Activated naive CD4-positive, alpha-beta T cell treated with anti-CD3 and anti-CD28 coated beads, Interleukin-2, amount 50 U/mL, for 72 hours (primary cell): ENCODE measurements at places on chromosomes 2 and 18.

- no peak for DNase-seq
These were observed 90.4 kb downstream of the DOCK10 start for GRCh38 chr2:224951723-224952481.

GRCh38 chr2:27651056-27651455 lies 12.4 kb downstream of the SUPT7L start:
- DNase-seq, result no peak

DNA sequence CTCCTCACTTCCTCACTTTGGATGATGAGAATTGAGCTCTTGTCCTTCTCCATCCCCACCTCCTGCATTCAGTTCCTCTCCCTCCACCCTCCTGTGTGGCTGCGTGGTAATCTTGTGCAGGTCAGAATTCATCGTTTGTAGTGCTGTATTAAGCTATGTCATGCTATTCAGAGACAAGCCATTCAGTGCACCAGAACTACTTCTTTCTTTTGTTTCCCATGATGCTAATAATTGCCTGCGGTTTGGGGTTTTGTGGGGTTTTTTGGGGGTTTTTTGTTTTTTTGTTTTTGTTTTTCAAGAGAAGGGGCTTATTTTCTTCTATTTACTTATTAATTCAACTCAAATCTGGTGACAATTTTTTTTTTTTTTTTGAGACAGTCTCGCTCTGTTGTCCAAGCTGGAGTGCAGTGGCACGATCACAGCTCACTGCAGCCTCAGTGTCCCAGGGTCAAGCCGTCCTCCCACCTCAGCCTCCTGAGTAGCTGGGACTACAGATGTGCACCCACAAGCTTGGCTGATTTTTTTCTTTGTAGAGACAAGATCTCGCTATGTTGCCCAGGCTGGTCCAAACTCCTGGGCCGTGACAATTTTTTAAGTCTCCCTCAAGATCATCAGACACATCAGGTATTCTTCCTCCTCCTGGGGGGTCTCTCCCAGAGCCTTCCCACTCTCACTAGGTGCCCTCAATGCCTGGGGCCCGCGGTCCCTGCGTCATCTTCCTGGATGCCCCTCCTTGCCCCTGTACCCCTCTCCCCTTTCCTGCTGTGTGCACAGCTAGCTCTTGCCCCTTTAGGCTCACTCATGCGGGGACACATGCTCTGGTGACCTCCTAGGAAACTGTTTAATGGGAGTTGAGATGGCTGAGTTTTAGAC lies 37.8 kb downstream of the MAL start:
- DNase-seq, result no peak

GRCh38 chr18:10895976-10896375 lies 253.4 kb downstream of the PIEZO2 start:
- DNase-seq, result no peak

DNA sequence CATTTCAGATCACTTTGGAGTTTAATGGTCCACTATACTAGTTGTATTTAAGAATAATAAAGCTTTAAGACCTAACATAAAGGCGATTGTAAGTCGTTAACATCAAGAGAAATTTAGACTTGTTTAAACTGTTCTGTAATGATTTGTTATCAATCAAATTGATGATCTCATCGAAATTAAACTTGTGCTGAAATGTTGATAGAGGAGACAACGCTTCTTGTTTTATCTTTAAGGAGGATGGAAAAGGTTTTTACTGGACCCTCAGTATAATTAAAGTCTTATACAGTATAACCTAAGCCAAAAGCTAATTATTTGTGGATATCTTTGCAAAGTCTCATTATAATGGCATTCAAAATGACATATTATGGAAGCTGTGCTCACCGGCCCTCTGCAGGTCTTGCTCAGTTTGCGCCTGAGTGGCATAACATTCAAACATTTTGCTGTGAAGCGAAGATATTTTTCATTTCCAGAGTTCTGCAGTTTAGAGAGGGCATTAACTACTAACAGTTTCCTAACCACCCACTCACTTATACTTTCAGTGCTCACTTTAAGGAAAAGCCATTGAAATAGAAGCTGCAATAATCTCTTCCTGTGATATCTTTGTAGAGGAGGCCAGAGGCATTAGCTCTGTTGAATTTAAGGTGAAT lies 1.4 kb upstream of the SERTAD2 start:
- no peak for DNase-seq

DNA sequence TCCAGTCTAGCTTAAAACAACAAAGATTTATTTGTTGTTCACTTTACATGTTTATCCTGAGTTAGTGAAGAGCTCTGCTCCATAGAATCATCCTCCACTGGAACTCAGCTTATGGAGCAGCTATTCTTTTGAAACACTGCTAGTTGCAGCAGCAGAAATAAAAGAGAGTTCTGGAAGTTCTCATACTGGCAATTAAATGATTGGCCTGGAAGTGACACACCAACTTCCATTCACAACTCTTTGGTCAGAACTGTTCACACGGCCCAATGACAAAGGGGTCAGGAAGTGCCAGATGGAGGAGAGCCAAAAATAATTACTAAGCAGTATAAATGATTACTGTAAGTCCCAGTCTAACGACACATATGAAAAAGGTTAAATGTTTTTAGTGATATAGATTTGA lies 39.1 kb downstream of the FBXO11 start:
- no peak for DNase-seq

DNA sequence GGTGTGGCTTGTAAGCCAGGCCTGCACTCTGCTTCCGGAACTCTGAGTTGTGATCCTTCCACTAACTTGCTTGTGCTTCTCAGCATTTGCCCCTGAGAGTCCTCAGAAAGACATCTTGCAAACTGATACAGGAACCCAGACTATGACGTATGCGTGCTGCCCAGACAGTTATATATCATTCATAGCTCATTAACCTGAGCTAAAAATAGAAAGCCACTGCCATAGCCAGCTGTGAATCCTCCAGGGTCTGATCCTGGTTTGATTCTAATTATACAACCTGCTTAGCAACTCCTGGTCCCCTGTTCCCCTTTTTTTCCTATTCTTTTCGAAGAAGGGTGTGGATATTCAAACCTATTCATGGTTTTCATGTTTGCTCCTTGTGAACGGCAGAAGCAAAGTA lies 63.7 kb downstream of the MARCHF4 start:
- no peak for DNase-seq

GRCh38 chr18:60162388-60162787 lies 210.2 kb downstream of the MC4R start:
- DNase-seq, result no peak

GRCh38 chr2:154912215-154912614 lies 213.7 kb downstream of the KCNJ3 start:
- no peak for DNase-seq

DNA sequence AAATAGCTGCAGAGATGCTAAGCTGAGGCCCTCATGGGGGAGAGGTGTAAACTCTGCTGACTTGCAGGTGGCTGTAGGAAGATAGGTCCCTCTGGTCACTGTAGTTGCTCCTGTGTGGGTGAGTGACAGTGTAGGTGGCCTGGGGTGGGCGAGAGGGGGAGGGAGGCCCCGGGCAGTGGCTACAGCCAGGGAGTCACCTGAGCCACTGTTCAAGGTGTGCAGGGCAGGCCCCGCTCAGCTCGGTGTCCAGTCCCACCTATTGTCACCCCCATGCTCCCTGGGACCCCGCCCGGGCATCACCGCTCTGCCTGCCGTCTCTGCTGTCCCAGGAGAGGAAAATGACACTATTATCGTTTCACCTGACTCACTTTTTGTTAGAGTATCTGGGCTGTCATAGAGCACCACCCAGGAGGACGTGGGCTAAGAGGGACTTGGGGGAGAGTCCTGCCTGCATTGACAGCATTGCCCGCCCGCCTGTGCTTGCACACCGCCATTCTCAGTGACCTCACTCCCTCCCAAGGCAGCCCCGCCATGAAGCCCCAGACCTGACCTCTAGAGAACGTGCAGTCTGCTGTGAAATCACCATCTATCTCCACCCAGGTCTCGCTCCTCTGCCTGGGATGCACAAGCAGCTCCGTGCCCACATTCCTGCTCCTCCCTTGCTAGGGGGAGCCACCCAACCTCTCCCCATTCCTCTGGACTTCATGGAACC lies 29.2 kb downstream of the COPS9 start:
- no peak for DNase-seq

DNA sequence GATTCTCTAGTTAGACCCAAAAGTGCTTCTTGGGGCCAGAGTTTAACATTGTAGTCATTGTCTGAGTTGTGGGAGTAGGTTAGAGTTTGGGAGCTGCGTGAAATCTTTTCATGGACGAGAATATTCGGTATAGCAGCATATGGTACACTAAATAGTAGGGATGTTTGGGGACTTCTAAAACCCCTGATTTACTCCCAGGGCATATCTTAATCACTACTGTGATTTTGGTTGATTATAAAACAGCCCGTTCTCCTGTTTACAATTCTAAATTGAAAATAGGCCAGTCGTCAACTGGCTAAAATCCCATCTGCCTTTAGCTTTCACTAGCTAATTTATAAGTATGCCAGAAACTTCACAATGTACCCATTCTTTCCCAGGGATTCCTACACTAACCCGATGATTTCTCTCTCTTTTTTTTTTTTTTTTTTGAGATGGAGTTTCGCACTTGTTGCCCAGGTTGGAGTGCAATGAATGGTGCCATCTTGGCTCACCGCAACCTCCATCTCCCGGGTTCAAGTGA lies 44.3 kb downstream of the MOB4 start:
- DNase-seq, result no peak

GRCh38 chr18:23857164-23857552 lies 157.4 kb upstream of the TTC39C start:
- no peak for DNase-seq

DNA sequence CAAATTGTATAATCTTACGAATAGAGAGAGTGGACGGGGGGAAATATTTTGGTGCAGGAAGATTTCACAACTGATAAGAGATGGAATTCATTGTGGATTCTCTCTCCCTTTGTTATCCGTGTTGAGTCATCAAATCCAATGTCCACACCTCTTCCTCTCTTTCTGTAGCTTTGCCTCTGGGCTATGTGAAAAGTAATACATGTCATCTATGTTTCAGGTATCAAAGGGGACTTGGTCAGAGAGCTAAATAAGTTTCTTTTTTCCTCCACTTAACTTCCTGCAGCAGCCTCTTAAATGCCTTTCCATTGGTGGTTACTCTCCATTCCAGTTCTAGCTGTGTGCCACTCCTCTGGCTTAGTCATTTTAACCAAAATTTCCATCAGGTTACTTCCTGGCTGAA lies 169.3 kb upstream of the NXPH2 start:
- no peak for DNase-seq

DNA sequence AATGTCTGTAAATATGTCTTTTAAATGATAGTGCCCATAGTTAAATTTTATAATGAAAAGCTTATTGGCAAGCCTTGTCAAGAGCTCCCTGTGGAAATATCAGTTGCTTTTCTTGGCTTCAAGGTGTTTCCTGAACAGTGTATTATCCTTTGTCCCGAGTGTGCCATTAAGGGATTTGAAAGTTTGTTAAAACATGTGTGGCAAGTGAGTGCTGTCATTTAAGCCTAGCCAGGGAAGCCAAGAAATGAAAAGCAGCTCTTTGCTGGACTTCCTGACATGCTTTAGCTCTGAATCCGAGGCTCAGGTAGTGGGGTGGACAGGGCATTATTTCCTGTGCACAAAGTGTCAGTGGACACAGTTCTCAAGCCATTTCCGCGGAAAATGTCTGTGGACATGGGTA lies 111.5 kb downstream of the DIS3L2 start:
- DNase-seq, result no peak

- no peak for DNase-seq
These were observed 1.8 kb upstream of the HOXD4 start for GRCh38 chr2:176149481-176149938.

- no peak for DNase-seq
These were observed 368.7 kb downstream of the SLC4A3 start for GRCh38 chr2:219995991-219996765.

DNA sequence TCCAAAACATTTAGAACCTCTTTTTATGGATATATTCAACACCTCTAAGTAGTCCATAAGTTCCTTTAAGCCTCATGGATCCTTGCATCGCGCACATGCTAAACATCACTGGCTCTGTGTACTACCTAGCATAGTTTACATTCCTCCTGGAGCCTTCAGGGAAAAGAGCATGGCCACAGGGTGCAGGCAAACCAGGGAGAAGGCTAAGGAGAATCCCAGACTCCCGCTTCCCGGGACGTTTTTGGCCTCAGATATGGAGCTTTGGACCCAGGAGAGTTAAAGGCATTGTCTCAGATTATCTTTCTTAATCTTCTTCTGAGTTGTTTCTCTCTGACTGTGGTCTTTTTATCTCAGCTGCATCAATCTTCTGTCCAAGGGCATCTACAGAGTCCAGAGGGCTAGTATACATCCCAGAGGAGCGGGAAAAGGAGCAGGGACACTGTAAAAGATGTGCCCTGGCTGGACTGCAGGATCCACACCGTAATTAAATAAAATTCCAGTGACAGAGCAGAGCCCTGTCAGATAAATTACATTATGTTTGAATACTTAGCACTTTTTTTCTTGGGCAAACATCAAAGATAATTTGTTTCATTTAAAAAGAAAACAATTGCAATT lies 36.9 kb downstream of the RIT2 start:
- DNase-seq, result no peak

DNA sequence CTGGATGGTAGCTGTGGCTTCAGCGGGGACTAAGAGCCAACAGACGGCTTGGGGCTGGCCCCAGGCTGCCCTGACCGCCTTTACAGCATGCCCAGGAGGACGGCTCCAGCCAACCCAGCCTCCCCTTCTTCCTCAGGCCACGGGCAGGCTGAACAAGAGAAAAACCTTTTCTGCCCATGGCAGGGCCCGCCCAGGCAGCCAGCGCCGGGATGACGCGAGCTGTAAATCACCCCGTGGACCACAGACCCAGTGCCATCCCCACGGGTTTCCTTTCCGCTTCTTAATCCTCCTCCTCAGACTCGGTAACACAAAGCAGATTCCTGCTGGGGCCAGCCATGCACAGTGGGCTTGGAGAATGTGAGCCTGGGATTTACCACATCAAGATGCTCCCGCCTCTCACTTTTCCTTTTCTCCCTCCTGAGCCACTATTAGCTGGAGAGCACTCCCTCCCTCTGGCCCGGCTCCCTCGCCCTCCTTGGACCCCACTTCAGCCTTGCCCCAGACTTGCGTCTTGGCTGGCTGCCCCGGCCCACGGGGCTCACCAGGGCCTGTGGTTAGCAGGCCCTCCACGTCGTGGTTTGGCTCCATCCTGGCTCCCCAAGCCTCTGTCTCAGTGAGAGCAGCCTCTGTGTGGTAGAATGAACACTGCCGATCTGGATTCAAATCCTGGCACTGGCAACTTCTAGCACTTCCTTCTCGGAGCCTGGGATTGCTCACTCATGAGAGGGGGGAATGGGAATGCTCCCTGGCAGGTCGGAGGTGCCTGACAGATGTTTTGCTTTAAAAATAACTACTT lies 31.4 kb downstream of the ATOH8 start:
- DNase-seq, result no peak

- no peak for DNase-seq
These were observed 431.3 kb downstream of the TSN start for GRCh38 chr2:122186761-122187222.

DNA sequence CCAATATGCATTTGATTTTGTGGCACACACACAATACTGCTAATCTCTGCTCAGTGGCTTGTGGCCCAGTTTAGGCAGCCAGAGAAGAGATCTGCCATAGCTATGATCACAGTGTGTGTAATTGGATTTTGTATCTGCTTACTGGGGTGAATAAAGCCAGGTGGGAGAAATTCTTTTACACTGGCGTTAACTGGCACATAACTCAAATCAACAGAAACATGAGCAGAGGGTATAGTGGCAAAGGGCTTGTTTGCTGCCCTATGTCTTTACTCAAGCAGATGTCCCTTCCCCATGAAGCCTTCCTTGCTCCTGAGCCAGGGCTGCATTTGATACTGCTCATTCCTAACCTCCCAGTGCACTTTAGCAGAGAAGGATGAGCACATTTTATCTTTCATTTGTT lies 28.5 kb downstream of the STON1 start:
- no peak for DNase-seq
